Right lobe of liver (tissue), 6 donors: ENCODE measurements at places on chromosomes 6 and 20.
A peak's percentile ranks its signal among the peaks of the same experiment; 100 is the strongest.

- no peak for DNase-seq
These were observed 62.6 kb upstream of the STMND1 start for GRCh38 chr6:17039266-17039665.

DNA sequence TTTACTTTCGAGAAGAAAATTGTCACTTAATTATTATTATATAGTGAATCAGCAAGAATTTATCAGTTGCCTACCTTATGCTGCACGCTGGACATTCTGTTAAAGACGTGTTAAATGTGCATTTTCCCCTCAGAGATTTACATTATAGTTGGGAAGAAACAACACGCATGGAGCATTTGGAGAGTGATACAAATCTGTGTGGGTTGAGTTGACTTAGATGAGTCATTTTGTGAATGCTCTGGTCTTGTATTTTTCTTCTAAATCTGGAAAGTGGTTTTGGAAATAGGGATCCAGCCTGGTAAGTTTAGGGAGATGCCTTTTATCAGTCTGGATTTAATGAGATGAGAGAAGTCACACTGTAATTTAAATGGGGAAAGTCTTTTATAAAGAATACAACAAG lies 24.0 kb upstream of the SMIM26 start:
- no peak for DNase-seq

- no peak for DNase-seq
These were observed 51.8 kb upstream of the MYB start for GRCh38 chr6:135129136-135129856.

DNA sequence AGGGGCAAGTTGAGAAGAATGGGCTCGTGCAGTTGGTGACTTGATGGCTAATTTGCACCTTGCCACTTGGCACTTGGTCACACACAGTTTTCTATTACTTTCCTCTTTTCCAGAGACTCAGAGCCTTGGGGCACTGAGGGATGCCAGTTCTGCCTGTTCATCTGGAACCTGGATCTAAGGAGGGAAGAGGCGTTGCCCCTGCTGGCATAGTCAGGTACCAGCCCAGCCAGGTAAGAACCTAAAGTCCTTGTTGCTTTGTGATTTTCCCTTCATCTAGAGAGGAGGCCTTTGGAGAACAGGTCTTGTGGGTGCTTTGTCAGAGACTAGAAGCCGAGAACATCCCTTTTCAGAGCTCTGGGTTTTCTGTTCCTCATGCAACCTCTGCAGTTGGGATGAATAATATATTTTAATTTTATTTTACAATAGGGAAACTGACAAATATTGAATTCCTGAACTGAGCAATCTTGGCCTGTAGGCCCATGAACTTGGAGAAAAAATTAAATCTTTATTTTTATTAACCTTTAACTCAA lies 11.4 kb downstream of the SYTL3 start:
- no peak for DNase-seq

DNA sequence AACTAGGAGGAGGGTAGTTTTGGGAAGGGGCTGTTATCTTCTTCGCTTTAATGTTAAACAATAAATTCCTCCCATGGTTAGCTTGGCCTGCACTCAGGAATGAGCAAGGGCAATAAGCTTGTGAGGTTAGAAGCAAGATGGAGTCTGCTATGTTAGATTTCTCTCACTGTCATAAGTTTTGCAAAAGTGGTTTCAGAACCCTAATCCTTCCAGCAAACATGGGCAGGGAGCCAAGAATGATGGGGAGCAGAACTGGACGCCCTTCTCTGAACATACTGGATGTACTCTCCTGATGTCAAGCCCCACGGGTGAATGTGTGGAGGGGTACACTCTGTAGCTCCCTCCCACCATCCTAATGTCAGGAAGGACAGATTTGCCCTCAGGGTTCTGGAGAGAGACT lies 22.3 kb downstream of the C6orf163 start:
- DNase-seq, result no peak

GRCh38 chr6:4320860-4321259 lies 185.5 kb upstream of the ECI2 start:
- no peak for DNase-seq

GRCh38 chr6:143536461-143536865 lies 24.9 kb upstream of the FUCA2 start:
- peak; percentile 73 for DNase-seq

DNA sequence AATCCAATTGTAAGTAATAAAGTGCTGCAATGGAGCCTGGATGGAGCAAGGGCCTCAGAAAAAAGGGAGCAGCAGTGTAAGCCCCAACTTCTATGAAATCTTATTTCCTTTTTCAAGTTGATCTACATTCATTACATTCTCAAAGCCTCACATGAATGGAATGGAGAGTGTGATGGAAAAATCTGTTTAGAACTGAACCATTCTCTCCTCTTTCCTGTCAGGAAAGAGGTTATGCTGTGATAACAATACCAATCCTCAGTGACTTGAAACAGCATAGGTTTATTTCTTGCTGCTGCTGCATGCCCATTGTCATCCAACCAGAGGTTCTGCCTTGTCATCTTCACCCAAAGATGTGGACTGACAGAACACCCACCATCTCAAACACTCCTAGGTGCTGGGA lies 8.9 kb upstream of the OR2H2 start:
- no peak for DNase-seq

DNA sequence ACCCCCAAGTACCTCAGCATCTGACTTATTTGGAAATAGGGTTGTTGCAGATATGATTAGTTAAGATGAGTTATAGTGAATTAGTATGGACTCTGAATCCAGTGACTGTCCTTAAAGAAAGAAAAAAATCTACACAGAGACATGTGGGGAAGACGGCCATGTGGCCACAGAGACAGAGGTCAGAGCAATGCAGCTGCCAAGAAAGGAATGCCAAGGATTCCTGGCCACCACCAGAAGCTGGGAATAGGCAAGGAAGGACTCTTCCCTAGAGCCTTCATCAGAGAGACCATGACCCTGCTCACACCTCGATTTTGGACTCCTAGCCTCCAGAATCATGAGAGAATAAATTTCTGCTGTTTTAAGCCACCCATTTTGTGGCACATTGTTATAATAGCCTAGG lies 81.8 kb downstream of the FYN start:
- no peak for DNase-seq

DNA sequence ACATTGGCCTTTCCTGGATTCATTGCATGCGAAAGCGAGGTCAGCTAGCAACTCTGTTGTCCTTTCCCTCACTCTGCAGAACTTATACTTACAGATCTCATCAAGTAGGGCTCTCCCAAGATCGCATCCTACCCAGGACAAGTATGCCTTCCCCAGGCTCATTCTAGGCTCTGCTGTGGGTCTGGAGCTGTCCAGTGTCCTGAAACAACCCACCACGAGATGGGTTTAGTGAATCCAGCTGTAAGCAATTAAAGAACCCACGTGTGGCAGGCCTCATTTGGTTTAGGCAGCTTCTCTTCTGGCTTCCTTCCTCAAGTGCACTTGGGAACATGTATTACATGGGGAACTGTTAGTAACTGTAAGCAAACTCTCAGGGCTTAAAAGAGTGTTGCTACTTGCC lies 406.5 kb upstream of the CHD6 start:
- no peak for DNase-seq

GRCh38 chr6:1700278-1700967 lies 90.7 kb downstream of the FOXC1 start:
- no peak for DNase-seq
